ENCODE measurements at places on chromosomes 11 and 22.

DNA sequence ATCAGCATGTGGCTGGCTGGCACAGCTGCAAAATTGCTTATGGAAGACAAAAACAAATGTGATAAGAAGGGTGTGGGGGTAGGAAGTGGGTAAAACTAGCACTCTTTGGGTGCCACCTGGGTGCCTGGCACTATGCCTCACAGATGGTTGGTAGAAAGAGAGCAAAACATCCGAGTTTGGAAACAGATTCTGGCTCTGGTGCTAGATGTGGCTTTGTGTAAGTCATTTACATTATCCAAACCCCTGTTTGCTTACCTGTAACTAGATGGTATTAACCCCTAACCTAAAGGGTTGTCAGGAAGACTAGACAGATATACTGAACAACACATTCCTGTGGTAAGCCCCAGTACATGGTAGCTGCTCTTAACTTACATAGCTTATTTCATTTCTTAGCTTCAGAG is 905.6 kb downstream of the DLG2 start:
- no peak for DNase-seq

DNA sequence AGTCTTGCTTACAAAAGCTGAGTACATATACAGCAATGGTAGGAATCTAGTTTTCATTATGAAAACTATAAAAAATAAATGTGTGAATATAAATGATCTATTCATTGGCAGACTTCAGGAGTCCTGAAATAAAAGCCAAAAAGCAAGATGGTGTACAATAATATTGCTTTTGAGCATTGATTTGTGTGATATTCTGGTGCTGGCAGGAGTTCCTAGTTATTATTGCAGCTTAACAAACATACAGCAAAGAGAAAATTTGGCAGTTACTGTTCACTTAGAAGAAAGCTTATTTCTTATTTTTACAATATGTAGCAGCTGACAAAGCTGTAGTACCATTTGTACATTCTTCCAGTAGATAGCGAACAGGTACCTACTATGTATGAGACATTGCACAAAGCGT is 1518.9 kb upstream of the TENM4 start:
- DNase-seq, result no peak

DNA sequence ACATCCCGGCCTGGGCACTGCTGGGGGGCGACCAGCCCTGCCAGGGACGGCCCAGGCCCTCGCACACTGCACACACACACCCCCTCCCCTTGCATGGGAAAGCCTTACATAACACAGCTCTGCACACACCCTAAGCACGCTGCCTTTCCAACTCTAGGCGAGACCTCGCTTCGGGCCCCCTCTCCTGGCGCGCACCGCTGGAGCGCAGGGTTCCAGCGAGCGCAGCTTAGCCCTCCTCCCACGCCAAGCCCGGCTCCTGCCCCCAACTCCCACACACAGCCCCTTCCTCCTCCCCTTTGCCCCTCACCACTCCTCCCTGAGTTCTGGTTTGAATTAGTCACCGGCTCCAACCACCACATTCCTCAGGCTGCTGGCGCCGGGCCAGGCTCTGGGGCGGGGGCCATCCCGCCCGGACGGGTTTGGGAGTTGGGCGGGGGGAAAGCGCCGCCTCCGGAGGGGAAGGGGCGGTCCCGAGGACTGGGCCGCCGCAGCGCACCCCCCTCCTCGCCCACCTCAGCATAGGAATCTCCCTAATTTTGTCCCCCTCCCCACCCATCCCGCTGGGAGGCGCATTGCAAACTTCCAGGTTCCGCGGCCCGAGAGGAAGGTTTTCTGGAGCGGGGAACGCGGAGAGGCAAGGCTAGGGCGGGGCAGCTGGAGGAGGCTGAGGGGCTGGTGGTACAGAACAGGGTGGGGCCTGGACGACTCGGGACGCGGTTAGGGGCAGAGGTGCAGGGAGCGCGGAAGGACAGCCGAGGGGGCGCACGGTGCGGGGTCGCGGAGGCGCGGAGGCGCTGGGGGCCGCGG is 966 bp downstream of the AHNAK start:
- peak; percentile 90 for DNase-seq

DNA sequence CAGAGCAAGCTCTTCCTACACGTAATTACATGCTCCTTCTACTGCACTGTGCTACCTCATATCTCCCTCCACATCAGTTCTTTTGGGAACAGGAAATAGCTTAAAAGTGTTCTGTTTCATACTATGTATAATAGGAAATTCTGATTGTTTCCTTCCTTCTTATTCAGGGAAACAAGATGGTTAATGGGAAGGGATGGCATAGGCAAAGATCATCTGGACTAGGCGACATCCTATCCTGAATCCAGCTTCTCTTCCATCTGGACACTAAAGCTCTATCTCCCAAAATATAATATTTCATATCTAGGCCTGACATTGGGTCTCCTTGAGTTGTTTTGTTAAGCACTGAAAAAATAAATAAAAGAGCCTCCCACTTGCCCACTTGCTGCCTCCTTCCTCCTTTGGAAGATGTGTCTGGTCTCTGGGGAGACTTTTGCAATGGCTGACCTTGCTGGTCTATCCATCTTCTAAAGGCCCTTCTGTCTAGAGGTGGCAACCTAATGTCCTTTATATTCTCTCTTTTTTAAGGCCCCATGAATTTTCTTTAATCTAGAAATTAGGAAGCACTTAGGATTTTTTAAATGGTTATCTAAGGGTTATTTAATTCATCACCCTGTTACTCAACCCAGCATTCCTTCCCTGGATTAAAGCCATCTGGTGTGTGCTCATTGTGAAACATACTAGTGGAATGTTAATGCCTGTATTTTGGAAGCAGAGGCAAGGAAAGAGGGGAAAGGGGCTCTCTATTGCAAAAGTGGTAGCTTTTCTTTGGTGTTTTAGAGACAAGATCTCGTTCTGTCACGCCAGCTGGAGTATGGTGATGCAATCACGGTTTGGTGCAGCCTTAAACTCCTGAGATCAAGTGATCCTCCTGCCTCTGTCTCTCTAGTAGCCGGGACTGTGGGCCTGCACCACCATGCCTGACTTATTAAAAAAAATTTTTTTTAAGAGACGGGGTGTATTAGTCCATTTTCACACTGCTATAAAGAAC is 20.6 kb downstream of the CLMP start:
- DNase-seq, result no peak

- DNase-seq, result no peak
Measured at GRCh38 chr22:42419243-42419881, 12.8 kb downstream of the NFAM1 start.

DNA sequence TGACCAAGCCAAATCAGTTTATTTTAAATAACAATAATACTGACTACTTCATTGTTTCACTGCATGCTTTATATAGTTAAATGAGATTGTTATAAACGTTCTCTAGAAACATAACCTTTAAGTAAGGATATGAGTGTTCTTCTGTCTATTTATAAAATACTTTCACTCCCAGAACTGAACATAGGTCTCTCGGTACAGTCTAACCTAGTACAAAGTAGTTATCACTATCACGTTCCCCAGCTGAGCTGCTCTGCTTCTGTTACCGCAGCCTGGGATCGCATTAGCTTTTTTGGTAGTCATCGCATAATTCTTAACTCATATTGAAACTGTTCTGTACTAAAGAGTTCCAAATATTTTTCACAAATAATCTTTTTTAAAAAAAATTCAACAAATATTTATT is 143.6 kb downstream of the WNT11 start:
- DNase-seq, result no peak

DNA sequence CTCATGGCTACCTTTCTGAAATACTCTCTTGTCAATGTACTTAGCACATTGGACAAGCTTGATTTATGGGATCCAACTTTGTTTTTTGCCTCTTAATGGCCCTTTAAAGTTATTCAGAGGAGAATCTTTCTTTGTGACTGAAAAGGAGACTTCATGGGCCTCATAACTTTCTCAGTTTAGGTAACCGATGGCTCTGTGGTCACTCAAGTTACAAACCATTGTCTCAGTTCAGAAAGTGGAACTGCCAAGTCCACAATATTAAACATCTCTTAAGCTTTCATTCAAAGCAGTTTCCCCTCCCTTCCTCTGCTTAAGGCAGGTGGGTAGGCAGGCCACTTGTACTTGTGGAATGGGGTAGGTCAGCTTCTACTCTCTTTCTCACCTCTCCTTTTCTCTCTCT is 12.3 kb upstream of the ARL14EP start:
- DNase-seq, result no peak

DNA sequence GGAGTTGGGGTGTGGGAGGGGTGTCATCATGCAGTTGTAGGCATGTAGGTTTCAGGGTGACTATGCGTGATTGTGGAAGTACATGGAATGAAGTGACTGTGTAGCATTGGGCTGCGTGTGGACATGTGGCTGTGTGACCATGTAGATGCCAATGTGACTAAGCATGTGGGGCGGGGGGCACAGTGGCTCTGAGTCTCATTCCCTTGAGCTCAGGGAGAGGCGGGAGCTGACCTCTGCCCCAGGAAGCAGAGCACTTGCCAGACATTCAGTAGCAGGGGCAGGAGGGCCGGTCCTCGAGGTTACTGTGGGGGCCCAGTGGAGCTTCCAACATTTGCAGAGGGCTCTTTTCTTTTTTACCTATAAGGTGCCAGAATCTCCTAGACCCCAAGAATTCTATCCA is 440 bp upstream of the KLHL35 start:
- no peak for DNase-seq

- peak; percentile 70 for DNase-seq
Measured at GRCh38 chr11:46247659-46248058, 29.8 kb upstream of the CREB3L1 start.

DNA sequence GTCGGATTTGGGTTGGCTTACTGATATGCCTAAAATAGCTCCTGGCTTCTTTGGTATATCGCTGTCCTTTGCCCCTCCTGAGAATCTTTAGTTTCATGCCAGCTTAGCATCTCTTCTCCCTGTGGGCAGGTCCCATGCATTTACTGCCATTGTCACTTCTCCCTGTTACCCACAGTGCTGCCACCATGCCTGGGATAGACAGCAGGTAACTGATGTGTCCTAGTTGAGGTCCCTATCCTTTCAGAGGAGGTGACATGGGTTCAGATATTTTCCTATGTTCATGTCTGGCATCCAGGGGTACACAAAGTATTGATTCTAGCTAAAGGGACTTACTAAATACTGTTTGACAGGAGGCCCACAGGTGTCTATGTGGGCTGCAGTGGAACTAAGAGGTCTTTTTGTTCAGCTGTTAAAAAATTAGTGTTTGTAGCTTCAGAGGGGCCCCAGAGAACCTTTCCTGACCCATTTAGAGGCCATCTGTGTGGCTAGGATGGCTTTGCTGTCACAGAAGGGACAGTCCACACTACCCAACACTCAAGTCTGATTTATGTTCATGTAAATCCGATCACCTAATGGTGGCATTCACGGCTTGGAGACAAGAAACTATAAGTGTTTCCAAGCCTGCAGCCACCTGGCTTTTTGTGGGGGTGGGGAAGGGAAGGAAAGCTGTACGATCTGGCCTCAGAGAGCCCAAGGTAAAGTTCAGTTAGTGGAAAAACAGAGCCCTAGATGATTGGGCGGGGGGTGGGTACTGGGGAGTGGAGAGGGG is 8.5 kb downstream of the TIMP3 start:
- no peak for DNase-seq

DNA sequence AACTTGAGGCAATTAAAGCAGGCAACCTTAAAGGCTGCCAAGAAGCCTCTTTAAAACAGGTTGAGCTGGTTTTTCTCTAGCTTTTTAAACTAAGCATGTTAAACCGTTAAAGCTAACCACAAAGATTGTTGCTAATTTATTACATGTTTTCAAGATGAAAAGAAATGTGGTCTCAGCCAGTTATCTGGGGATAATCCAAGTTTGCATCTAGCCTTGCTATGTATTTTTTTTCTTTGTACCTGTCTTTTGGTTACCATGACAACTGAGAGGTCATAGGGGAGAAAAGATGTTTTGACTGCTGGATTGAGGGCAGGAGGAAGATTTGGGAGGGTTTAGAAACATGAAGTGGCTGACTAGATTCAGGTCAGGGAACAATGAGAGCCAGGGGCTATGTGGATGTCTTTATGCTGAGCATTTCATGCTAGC is 19.2 kb upstream of the PGM2L1 start:
- no peak for DNase-seq

- no peak for DNase-seq
Measured at GRCh38 chr11:12142176-12142575, 31.8 kb downstream of the MICAL2 start.

DNA sequence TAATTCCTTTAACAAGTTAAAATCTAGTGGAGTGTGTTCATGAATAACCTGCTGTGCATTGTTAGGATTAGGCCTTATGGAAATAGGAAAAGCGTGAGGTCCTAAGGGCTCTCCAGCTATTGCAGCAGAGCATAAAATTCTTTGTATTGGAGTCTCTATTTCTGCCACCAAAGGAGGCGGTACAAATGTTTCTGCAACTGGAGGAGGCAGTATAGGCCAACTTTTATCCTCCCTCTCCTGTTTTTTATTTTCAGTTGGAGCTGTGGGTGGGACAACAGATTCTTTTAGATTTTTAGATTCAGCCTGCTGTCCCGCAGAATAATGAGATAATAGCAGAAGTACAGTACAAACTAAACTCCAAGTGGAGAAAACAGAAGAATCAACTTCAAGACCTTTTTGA is 26.2 kb downstream of the OR10A6 start:
- DNase-seq, result peak; percentile 11

- DNase-seq, result no peak
Measured at GRCh38 chr11:46249103-46249937, 28.1 kb upstream of the CREB3L1 start.

- peak; percentile 76 for DNase-seq
Measured at GRCh38 chr11:119168471-119169281, at the start of gene NLRX1. Gene NLRX1, plus strand, starts transcription at chr11:119168725. Its CDS starts 2,679 bp downstream, at chr11:119171404.

GRCh38 chr11:17770048-17770652 is 35.6 kb downstream of the KCNC1 start:
- DNase-seq, result no peak

DNA sequence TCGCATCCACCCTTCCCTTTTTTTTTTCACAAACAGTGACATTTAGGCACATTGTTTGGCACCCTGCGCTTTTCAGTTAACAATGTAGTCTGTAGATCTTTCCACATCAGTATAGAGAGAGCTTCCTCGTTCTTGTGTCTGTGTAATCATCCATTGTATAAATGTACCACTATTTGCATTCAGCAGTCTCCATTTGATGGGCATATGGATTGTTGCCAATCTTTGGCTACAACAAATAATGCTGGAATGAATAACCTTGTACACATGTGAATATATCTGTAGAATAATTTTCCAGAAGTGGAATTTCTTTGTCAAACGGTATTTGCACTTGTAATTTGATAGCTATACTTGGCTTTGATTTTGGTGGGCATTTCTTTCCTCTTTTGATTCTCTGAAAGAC is 17.1 kb downstream of the MPEG1 start:
- DNase-seq, result peak; percentile 50

Measured in dermis microvascular lymphatic vessel endothelial cell (primary cell).